ENCODE measurements at places on chromosomes 2 and 18. TPM values are rescaled to one million over a fixed set of nuclear protein-coding genes. Genes with fewer than 3 reads are reported as not detected.

The MROH2A gene
- 0.12 TPM for total RNA-seq

The METTL8 gene
- total RNA-seq: 24.9 TPM

The RNF149 gene
- total RNA-seq: 40.0 TPM

The CNDP1 gene
- total RNA-seq: not detected

The MDH1B gene
- 1.6 TPM for total RNA-seq

The KRTCAP3 gene
- total RNA-seq: 0.62 TPM

The TMEM198 gene
- 0.70 TPM for total RNA-seq

The STAT4 gene
- 3.6 TPM for total RNA-seq

The SIX3 gene
- total RNA-seq: 2.9 TPM

The XPO1 gene
- total RNA-seq: 116 TPM

The EFEMP1 gene
- 44.2 TPM for total RNA-seq

The PCBP1 gene
- total RNA-seq: 402 TPM

The KLHL41 gene
- 0.13 TPM for total RNA-seq

The HOXD1 gene
- total RNA-seq: 0.17 TPM

The AQP12A gene
- total RNA-seq: not detected

The SLC16A14 gene
- 0.82 TPM for total RNA-seq

The CAPN14 gene
- 0.05 TPM for total RNA-seq

The KIAA2012 gene
- not detected for total RNA-seq

The CSRNP3 gene
- 0.01 TPM for total RNA-seq

The SCN7A gene
- total RNA-seq: not detected

The TTLL4 gene
- total RNA-seq: 24.7 TPM

The TIGD1 gene
- total RNA-seq: 5.6 TPM

The SCN3A gene
- total RNA-seq: not detected

The UNC80 gene
- not detected for total RNA-seq
